ENCODE measurements at places on chromosomes 12 and 14. TPM values are rescaled to one million over a fixed set of nuclear protein-coding genes. Genes with fewer than 3 reads are reported as not detected.
A peak's percentile ranks its signal among the peaks of the same experiment; 100 is the strongest.

CCDC175 gene
- not detected for total RNA-seq

DNA sequence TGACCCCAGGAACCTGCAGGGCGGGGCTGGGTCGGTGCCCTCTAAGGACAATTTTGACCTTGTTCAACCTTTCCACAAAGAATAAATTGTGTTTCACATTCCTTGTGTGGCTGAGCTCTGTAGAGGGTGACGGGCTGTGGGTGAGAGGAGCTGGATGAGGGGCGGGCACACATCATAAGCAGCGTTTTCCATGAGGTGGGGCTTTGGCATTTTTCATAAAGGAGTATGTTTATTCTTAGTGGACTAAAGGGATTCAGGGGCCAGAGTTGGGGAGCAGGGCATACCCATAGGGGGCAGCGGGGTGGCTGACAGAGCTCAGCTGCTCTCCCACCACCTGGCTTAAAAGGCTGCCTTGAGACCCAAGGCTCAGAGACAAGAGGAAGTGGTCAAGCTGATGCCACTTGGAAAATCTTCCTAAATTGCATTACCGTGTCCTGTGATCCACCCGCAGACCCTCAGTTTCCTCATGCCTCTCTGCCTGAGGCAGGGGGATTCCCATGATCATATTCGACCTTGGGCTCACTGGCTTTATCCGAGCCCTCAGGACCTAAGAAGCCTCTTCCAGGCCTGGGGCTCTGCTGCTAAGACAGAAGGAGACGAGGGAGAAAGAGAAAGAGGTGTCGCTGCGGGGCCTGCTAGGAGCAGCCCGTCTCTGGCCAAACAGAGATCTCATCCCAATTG is 11.4 kb downstream of the MMP14 start:
- DNase-seq, result no peak

GRCh38 chr14:85387181-85387580 is 142.8 kb upstream of the FLRT2 start:
- DNase-seq, result no peak

DNA sequence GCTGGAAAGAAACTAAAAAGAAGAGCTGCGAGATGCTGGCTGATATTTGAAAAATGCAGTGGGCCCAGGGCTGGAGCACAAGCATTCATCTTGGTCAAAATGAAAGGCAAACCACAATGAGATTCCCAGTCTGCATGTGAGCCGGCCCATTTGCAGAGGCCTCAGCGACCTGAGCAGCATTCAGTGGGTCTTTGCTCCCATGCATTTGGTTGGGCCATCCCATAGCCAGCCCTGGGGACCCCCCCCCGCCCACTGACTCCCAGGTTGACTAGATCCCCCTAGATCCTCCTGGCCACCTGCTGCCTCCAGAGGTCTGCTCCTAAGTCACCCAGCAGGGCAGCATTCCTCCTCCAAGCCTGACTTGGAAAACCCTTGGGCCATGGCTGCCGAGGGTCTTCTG is 59.8 kb downstream of the PRMT8 start:
- DNase-seq, result no peak

GRCh38 chr12:53217051-53217930 is 10.2 kb upstream of the ITGB7 start:
- peak; percentile 93 for DNase-seq

DNA sequence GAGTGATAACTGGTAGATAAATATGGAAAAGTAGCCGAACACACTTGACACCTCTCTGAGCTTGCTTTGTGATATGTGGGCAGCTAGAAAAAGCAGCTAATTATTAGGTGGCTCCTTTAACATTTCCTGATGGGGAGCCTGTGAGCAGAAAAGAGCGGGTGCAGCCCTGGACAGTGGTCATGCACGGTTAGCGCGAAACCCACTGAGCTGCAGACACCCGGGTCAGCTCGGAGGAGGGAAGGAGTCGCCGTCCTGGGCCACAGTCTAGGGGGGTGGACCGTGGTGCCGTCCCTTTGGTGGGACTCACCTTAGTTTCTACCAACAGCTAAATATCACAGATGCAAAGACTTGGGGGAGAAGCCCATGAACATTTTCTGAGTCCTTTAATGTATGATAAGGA is 6.6 kb downstream of the COA8 start:
- DNase-seq, result no peak

Measured in left lung (tissue), 14 donors.